ENCODE measurements at places on chromosomes 6 and 20.
A peak's percentile ranks its signal among the peaks of the same experiment; 100 is the strongest.

- no peak for DNase-seq
Observed at GRCh38 chr20:15916623-15917022, 656.6 kb downstream of the KIF16B start.

GRCh38 chr6:132499757-132500156 is 13.2 kb downstream of the STX7 start:
- DNase-seq = no peak

DNA sequence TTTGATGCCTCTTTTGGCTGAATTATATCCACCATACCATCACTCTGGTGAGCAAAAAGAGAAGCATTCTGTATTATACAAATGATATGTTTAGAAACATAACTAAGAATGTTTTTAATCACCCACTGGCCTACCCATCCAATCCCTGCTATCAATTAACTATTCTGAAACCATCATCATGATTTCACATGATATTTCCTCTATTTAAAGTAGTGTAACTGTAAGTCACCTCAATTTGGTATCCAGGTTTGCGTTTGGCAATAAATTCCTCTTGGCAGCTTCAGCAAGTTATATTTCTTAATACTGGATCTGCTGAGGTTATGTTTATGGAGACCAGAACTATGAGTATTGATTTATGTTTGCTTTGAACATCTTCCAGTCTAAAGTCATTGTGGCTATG is 332.1 kb downstream of the UTRN start:
- no peak for DNase-seq

GRCh38 chr6:9482030-9482738 is 932.7 kb downstream of the TFAP2A start:
- no peak for DNase-seq

DNA sequence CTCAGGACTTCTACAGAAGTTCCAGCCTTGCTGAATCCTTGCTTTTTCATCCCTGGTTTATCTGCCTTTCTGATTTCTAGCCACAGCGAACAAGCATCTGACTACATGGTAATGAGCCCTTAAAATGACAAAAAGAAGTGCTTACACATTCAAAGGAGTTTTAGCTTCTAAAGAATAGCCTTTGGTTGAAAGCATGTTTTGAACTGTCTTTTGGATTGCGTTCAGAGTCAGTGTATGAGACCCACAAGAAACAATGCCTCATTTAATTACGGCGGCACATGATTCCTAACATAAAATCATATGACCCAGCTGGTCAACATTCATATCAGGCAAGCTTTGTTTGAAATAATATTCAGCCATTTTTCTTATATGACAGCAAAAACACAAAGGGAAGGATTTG is 784.2 kb downstream of the KIF16B start:
- no peak for DNase-seq

- DNase-seq = no peak
Observed at GRCh38 chr20:50325651-50326050, 135.0 kb downstream of the CEBPB start.

- DNase-seq = no peak
Observed at GRCh38 chr6:120083186-120083585, 733.6 kb upstream of the MAN1A1 start.

DNA sequence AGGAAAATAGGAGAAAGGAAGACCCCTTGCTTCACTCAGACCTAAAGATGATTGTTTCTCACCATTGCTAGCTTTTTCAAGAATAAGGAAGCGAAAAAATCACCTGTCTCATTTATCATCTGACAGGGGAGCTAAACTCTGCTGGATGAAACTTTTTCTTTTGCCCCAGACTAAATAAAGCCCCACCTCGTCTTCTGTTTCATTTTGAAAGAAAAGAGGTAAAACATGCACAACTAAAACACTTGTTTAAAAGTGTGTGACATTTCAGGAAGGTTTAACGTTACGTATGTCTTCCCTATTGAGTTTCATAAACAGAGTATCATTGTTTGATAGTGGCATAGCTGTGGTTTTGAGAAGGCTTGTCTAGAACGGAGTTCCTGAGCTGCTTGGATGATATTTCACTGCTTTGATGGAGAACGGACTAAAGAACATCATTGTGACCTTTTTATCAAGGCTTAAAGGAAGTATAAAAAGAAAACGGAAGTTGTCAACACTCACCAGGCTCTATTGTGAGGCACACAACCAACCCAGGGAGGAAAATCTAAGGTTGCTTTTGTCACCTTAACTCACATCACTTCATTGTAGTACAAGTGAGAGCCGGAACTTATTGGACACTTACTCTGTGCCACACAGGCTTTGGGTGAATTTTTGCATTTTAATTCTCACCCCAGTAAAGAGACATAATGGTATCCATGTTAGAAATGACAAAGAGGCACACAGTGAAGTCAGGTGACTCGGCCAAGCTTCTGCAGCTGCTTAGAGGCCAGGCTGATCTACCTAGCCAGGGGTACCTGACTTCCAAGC is 29.5 kb downstream of the TSHZ2 start:
- DNase-seq = no peak

DNA sequence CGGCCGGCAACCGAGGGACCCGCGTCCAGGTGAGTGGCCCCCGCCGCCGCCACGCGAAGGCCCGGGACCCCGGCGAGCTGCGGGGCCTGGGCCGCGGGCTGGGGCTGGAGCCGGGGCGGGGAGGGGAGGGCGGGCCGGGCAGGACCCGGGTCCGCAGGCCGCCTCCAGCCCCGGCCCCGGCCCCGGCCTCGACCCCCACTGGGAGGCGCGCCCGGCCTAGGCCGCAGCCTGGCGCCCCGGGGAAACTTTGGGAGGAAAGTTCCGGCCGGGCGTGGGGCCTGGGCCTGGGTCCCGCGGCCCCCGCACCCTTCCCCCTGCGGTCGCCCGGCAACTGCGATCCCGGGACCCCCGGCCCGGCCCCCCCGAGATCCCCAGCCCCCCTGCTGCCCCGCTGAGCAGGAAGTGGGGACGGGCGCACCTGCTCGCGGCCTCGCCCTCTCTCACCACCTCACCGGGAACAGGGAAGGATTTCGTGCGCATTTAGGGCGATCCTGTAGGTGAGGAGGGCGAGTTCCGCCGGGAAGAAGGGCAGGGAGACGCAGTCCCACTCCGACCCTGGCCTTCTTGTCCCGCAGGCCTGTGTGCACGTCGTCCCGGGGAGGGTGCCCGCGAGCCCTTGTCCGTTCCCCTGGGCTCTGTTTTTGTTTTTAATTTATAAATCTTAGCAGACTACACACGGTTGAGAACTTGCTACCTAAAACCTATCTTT is 402 bp downstream of the OSBPL2 start:
- no peak for DNase-seq

GRCh38 chr6:1651362-1651761 is 41.6 kb downstream of the FOXC1 start:
- no peak for DNase-seq

DNA sequence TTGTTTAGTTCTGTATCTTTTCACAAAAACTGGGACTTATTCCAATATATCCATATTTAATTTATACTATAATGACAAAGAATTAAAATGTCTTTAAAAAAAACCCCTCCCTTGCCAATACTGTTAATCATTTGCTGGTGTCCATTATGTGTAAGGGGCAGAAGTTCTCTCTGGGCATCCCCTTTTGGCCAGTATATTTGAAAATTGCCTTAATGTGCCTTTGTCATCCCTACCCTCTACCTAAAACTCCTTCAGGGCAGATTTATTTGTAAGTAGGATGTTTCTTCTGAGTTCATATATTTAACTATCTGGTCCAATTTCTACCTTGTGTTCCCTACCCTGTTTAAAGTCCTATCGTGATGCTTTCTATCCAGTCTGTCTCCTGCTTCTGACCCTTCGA is 62.9 kb downstream of the ARHGAP18 start:
- DNase-seq = no peak

DNA sequence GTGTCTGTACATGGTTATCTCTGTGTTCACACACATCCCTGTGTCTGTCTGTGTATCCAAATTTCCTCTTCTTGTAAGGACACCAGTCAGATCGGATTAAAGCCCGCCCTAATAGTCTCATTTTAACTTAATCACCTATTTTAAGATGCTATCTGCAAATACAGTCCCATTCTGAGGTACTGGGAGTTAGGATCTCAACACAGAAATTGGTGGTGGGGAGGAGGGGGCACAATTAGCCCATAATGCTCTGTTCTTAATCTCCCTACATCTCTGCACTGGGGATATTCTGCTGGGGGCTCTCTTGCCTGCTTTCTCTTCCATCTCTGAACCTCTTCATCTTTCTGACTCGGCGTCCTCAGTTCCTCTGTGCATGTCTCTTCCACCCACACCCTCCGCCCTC is 320.7 kb downstream of the CDC5L start:
- no peak for DNase-seq

GRCh38 chr6:44075647-44076355 is 51.5 kb downstream of the MRPL14 start:
- no peak for DNase-seq

DNA sequence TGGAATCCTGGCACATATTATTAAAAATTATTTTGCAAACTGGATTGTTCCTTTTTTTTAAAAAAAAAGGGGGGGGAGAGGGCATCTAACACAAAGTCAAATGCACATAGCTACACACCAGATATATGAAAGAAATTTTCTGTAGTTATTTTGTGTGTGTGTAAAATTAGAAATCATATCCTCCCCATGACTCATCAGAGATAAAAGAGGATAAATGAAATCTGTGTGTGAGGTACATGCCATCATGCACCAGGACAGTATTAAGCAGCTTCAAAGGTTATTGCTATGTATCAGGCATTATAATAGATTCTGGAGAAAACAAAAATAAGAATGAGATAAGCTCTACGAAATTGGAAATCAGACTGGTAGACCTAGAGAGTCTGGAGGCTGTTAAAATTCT is 5.2 kb downstream of the BTBD9 start:
- DNase-seq = no peak

- no peak for DNase-seq
Observed at GRCh38 chr6:107807196-107807811, 16.8 kb downstream of the SCML4 start.

- peak; percentile 59 for DNase-seq
Observed at GRCh38 chr20:35616465-35617396, 1.1 kb downstream of the SPAG4 start.

GRCh38 chr6:85464260-85464644 is 14.4 kb downstream of the NT5E start:
- no peak for DNase-seq

DNA sequence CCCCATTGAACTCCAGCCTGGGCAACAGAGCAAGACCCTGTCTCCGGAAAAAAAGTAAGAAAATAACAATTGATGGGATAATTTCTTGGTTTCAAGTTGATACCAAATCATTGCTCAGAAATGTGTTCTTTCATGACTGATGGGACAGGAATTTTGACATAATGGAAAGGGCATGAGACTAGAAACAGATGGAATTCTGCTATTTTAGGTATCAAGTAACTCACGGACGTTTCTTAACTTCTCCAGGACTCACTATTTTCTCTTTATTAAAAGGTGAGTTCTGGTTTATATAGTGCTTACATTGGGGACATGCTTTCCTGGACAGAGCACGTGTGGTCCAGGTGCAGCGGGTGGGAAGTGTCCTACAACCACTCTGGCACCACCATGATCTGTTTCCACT is 6.0 kb upstream of the DSP start:
- no peak for DNase-seq

GRCh38 chr6:74145931-74146330 is 449.9 kb downstream of the CD109 start:
- no peak for DNase-seq

DNA sequence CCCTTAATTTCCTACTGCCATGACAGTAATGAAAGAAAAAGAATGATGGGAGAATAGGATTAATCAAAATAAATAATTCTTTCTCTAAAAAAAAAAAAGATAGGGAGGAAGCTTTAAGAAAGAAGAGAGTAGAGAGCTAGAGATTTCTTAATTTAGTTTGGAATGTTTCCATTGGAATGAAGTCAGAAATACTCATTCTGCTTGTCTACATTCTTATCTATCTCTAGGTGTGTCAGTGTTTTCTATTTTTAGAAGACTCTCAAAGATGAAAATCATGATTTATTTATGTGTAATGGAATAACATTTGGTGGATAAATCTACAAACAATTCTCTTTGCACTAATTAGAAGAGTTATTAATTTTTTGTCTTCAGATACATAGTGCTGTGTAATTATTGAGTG is 38.0 kb upstream of the HIVEP1 start:
- no peak for DNase-seq

GRCh38 chr6:156344491-156344890 is 432.7 kb upstream of the ARID1B start:
- no peak for DNase-seq

DNA sequence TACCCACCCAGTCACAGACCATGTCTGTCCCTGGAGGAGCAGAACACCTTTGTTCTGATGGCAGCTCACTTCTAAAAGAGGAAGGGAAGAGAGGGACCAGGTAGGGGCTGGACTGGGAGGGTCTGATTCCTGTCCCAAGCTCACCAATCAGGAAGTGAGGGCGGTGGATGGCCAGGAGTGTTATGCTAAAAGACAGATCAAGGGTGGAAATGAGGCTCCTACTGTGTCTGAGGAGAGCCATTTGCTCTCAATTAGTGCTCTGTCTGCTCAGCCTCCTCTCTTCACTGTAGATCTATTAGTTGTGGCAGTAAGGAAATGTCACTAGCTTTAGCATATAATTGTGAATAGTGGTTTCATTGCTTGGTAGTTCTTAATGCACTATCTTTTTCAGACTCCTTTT is 72.5 kb downstream of the ARMC2 start:
- DNase-seq = no peak

GRCh38 chr6:21610341-21610740 is 16.8 kb downstream of the SOX4 start:
- no peak for DNase-seq

- no peak for DNase-seq
Observed at GRCh38 chr6:132932588-132932987, 118.2 kb downstream of the RPS12 start.

GRCh38 chr6:69064226-69064625 is 429.1 kb downstream of the ADGRB3 start:
- no peak for DNase-seq

- DNase-seq = peak; percentile 49
Observed at GRCh38 chr6:153312634-153313033, 181.6 kb upstream of the RGS17 start.

- DNase-seq = no peak
Observed at GRCh38 chr6:159520002-159520401, 173.0 kb downstream of the SOD2 start.
